ENCODE measurements at places on chromosomes 4 and X.

DNA sequence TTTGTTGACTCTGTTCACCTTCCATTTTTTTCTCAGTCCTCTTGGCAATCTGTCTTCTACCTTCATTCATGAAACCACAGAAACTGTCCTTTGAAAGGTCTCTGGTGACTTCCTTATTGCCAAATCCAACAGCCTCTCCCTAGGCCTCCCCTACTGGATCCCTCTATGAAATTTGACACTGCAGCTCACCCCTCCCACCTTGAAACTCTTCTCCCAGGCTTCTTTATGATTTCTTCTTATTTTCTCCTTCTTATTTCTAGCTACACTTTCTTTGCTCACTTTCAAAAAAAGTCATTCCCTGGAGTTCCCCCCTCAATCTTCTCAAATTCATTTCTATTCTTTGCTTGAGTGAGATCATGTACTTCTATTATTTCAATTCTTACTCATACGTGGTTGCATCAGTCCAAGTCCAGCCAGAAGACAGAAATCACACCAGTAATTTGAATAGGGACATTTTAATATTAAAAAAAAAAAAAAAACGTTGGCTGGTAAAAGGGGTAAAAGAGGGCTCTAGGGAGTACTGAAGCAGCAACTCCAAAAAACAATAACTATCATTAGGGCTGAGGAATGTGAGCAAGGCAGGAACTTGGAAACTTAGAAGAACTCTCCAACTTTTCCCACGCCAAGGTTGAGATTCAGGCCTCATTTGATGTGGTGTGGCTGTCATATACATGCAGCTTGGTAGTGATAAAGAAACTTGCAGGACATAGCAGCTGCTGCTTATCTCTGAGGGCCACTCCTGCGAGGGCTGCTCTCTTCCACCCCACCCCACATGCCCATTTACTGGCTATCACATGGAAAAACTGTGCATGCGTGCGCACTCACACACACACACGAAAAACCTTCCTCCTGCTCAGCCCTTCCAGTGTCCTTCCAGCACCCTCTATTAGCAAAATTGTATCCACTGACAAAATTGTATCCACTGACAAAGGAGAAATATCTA lies 169.8 kb upstream of the GALNT7 start:
- no peak for DNase-seq

- no peak for DNase-seq
Observed at GRCh38 chr4:14908635-14909034, 93.6 kb upstream of the CPEB2 start.

GRCh38 chr4:110641218-110641617 lies 18.3 kb upstream of the PITX2 start:
- DNase-seq = peak; percentile 22

DNA sequence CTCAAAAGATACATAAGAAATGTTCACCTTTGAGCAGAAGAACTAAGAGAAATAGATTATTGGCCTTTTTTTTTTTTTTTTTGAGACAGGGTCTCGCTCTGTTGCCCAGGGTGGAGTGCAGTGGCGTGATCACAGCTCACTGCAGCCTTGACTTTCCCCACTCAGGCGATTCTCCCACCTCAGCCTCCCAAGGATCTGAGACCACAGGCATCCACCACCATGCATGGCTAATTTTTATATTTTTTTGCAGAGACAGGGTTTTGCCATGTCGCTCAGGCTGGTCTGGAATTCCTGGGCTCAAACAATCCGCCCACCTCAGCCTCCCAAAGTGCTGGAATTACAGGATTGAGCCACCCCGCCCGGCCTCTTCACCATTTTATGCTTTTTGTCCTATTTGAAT lies 2.9 kb upstream of the TLR6 start:
- DNase-seq = no peak

DNA sequence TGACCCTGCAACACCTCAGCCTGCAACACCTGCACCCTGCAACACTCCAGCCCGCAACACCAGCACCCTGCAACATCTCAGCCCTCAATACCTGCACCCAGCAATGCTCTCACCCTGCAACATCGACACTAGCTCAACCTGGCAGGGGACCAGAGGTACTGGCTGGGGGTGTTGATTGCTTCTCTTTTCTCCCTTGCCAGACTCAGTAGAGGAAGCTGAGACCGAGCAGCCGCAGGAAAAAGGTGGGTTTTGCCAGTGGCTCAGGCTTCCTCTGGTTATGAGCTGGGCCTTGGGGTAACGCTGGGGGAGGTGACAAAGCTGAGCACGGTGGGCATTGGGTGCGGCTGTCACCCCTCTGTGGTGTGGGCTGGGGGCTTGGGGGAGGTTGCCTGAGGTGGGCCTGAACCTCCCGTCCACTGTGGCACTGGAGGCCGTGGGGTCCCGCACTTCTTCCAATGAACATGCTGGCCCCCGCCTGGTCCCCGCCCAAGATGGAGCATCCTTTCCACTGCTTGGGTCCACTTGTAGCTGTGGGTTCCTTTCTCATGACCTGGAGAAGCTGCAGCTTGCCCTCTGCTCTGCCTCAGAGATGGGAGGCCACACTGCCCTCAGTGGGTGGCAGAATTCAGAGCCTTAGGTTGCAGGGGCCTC lies 26.0 kb downstream of the SH3TC1 start:
- no peak for DNase-seq

DNA sequence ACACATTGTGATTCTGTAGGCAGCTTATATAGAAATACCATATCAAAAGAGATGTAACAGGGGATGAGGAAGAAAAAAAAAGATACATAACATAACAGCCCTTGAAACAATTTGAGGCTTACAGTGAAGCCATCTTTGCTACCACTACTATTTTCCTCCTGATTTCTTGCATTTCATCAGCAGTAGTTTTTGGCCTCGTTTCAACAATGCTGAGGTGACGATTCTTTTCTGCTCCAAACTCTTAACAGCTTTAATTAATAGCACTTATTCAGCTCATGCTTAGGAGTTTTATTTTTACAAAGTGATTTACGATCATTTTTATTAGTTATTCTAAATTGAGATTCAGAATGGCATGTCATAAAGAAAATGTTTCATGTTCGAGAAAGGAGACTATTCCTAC lies 163.2 kb downstream of the DCK start:
- DNase-seq = no peak

GRCh38 chr4:15065516-15065915 lies 63.2 kb downstream of the CPEB2 start:
- no peak for DNase-seq

Measured in endothelial cell (in vitro differentiated cells).